GM12865 (cell line): ENCODE measurements at places on chromosomes 12 and 14.

DNA sequence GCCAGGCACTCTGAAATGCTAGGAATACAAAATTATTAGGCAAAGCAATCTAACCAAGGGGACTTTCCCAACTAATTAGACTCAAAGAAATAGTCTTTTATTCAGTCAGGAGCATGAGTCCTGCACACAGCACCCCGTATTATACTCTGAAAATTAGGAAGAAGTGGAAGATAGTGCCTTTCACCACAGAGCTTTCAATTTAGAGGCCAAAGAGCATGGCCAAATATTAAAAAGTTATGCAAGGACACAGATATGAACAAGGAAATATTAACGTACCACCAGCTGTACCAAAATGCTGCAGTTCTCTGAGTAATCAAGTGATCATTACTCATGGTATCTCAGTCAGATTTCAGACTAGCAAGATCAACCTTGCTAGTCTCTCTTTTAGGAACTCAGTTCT is 22.6 kb upstream of the MDM2 start:
- DNase-seq: no peak

GRCh38 chr12:131438881-131439280 is 272.0 kb upstream of the SFSWAP start:
- no peak for DNase-seq

GRCh38 chr12:51242876-51243275 is 4.2 kb downstream of the DAZAP2 start:
- DNase-seq: no peak

DNA sequence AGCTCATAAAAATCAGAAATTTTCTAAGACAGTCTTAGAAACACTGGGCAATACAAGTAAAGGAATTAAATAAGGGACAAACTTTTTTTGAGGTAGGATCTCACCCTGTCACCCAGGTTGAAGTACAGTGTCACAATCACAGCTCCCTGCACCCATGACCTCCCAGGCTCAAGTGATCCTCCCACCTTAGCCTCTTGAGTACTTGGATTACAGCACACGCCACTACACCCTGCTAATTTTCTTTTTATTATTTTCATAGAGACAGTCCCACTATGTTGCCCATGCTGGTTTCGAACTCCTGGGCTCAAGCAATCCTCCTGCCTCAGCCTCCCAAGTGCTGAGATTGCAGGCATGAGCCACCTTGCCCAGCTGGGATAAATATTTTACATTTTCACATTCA is 90.3 kb downstream of the USP15 start:
- DNase-seq: no peak

- DNase-seq: no peak
These were observed 368.6 kb upstream of the USP15 start for GRCh38 chr12:61891632-61892031.

GRCh38 chr12:46919666-46920400 is 94.0 kb upstream of the SLC38A4 start:
- DNase-seq: no peak

DNA sequence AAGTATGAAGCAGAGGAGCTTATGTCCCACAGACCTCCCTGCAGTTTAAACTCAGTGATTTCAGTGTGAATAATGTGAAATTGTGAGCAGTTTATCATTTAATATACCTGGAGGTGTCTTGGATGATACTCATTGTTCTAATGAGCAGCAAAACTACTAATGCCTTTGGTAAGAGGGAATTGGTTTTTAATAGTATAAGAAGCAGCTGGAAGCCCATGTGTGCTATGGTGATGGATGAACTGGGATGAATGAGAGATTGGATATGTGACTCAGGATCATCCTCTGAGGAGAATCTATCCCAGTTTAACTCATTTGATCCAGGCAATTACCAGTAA is 7.1 kb upstream of the CCDC184 start:
- no peak for DNase-seq

- peak; percentile 74 for DNase-seq
These were observed 103.3 kb upstream of the FKBP4 start for GRCh38 chr12:2691345-2692071.

GRCh38 chr12:47717443-47718193 is 7.7 kb downstream of the ENDOU start:
- peak; percentile 62 for DNase-seq

GRCh38 chr12:125097427-125097826 is 32.2 kb downstream of the AACS start:
- DNase-seq: no peak

DNA sequence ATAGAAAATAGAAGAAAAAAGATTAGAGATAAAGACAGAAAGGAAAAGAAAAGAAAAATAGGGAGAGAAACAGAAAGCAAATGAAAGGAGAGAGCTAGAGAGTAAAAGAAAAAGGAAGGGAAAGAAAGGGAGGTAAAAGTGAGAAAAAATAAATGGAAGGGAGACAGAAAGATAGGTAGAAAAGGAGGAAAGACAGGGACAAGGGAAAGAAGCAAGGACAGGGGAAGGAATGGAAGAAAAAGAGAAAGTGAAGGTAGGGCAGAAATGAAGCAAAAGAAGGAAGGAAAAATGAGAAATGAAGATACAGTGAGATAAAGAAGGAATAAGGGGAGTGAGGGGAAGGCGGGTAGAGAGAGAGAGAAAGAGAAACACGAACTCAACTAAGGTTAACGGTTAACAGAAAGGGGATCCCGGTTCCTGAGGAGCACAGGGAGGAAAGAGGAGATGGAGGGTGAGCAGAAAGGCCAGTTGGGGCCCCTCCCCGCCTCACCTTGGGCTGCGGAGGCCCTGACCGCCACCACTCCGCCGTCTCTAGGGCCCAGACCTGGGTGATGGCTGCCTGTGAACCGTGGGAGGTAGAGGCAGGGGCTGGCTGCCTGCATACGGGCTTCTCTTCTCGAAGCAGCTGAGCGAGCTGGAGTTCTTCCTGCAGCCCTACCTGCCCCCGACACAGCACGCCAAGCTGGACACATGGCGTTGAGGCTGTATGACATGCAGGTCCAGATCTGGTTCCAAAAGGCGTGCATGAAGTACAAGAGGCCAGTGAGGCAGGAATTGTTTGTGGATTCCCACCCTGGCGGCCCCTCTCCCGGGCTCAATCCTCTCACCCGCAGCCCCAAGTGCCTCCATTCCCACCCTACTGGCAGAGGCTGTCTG is 59.5 kb downstream of the SMUG1 start:
- no peak for DNase-seq

DNA sequence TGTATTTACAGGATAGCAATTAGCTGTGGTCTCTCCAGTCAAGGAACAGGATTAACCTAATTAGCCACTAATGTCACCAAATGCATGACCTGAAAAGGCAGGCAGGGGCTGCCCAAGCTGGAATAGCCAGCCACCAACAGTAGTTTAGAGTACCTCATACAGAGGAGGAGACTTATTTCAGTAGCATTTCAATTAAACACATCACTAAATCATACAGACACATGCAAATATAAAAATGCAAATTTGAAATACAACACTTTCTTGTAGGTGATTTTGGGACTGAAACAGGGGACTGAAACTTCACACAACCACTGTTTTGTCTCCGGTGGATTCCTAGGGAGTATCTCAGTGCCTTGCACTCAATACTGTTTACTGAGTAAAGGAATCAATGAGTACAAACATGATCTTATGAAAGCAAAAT is 636 bp upstream of the IFNG-AS1 start:
- peak; percentile 80 for DNase-seq
